ENCODE measurements at places on chromosomes 16 and 17.
A peak's percentile ranks its signal among the peaks of the same experiment; 100 is the strongest.

DNA sequence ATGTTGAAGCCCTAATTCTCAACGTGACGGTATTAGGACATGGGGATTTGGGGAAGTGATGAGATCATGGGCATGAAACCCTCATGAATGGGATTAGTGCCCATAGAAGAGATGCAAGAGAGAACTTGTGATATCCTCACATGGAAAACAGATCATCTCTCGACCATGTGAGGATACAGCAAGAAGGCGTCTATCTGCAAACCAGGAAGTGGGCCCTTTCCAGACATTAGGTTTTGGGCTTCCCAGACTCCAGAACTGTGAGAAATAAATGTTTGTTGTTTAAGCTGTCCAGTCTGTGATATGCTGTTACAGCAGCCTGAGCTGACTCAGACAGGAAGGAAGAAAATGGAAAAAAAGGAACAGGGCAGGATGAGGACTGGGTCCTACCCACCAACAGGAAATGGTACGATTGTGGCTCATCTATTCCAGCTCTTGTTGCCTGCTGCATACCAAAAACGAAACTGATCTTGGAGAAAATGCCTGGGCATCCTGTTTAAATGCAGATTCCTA lies 21.9 kb upstream of the SSTR2 start:
- DNase-seq, result peak; percentile 74

GRCh38 chr17:27670791-27671590 lies 40.0 kb downstream of the LGALS9 start:
- no peak for DNase-seq

DNA sequence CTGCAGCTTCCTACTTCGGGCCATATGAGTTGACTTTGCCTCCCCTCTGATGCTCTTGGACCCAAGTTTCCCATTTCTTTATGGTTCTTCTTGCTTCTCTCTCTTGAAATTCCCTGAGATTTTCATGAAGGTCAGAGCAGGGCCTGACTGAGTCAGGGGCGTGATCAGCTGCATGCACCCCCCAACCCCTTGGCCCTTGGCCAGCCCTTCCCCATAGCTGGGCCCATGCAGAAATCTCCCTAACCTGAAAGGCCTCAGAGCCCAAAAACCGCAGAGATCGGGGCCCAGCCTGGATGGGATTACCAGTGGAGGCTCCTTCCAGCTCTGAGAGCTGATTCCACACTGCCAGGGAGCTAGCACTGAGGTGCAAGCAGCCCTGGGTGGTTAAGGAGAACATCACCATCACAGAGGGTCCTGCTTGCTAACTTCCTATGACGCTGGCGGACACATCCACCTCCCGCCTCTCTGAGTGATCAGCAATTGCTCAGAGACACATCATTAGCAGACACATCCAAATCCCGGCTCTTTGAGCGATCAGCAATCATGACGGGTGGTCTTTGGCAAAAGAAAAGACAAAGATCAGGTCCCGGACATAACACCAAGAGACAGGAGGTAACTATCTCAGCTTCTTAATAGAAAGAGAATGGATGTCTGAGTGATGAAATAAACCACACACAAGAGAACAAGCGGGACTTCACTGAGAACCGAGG lies 161.5 kb downstream of the C16orf78 start:
- no peak for DNase-seq

- DNase-seq, result no peak
Measured at GRCh38 chr17:82237746-82238471, 9.1 kb downstream of the SLC16A3 start.

GRCh38 chr17:82214012-82214628 lies 1.5 kb upstream of the CCDC57 start:
- DNase-seq, result no peak

GRCh38 chr17:4501295-4501949 lies 2.7 kb downstream of the SPNS2 start:
- DNase-seq, result no peak

- DNase-seq, result no peak
Measured at GRCh38 chr16:85615014-85615851, 2.1 kb downstream of the GSE1 start.

GRCh38 chr17:17151055-17151454 lies 55.1 kb downstream of the PLD6 start:
- peak; percentile 90 for DNase-seq

DNA sequence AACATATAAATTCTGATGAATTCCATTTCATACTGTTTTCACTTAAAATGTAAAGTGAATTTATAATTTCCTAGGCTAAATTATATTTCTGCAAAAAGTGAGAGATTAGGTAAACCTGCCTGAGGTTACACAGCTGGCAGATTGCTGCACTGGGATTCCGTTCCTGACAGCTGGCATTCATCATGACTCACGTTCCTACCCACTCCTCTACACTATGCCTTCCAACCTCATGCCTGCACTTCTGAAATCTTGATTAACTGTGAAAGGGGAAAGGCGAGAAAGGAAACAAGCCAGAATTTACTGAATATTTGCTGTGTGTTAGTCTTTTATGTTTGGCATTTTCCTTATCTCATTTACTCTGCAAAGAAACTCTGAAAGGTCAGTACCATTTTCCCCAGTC lies 73.3 kb upstream of the MON1B start:
- DNase-seq, result no peak

- DNase-seq, result peak; percentile 79
Measured at GRCh38 chr16:10552998-10553491, 27.4 kb downstream of the EMP2 start.

DNA sequence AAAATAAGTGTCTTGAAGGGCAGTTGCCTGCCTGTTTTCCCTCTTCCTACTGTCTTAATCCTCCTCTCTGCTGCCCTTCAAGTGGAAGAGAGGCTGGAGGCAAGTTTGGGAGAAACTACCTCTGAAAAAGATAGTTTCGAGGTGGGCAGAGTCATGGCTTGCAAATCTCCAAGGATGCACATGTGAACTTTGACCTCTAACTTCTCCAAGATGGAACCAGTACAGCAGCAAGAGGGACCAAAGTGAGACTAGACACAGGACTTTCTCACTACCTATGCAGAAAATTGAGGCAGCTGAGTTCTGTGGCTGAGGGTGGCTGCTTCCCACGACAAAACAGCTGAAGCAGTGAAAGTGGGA lies 887 bp upstream of the KCNH4 start:
- DNase-seq, result no peak

- no peak for DNase-seq
Measured at GRCh38 chr16:67226295-67226803, 581 bp upstream of the TMEM208 start.

GRCh38 chr16:89921131-89921701 lies 1.9 kb upstream of the TUBB3 start:
- DNase-seq, result no peak

GRCh38 chr17:31509805-31510177 lies 118.3 kb downstream of the RAB11FIP4 start:
- no peak for DNase-seq

- no peak for DNase-seq
Measured at GRCh38 chr16:47469227-47469626, 8.1 kb downstream of the PHKB start.

GRCh38 chr16:54846766-54847165 lies 83.9 kb upstream of the IRX5 start:
- DNase-seq, result no peak

DNA sequence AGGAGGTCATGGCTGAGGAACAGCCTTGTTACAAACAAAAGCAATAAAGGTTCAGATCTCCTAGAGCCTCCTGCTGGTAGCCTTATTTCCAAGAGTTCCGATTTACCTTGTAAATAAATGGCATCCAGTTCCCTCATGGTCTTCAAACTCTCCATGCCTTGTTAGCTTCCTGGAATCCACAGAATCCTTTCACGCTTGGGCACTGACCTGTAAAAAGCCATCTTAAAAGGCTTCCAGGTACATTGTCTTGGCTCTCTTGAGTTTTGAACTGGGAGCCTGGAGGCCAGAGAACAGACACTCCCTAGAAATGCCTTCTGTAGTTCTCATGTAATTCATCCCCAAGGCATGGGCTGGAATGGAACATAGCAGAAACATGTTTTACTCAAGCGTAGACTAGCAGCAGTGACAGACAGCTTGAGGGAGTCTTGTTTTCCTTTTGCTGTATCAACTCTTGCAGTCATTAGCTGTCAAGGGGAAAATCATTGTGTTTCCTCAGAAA lies 207.9 kb downstream of the SNX29 start:
- DNase-seq, result no peak

DNA sequence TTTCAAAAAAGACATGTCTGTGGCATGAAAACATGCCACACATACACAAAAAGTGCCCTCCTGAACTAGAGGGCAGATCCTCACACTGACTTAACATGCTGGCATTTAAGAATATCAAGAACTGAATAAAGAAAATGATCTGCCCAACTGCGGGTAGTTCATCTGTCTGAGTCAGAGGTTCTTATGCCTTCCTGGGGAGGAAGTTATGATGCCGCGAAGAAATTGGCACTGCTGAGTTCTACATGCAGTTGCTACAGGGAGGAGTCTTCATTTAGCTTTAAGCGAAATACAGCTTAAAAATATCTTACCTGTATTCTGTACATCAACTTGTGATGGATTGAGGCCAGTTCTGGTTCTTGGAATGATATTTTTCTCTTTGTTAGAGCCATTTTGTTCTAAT lies 6.3 kb downstream of the ALDH3A2 start:
- DNase-seq, result no peak

- DNase-seq, result no peak
Measured at GRCh38 chr17:56976941-56977608, 856 bp upstream of the SCPEP1 start.

GRCh38 chr17:80523054-80523744 lies 21.4 kb upstream of the RPTOR start:
- DNase-seq, result no peak

GRCh38 chr16:67663151-67663876 lies 2.6 kb downstream of the PARD6A start:
- DNase-seq, result no peak

DNA sequence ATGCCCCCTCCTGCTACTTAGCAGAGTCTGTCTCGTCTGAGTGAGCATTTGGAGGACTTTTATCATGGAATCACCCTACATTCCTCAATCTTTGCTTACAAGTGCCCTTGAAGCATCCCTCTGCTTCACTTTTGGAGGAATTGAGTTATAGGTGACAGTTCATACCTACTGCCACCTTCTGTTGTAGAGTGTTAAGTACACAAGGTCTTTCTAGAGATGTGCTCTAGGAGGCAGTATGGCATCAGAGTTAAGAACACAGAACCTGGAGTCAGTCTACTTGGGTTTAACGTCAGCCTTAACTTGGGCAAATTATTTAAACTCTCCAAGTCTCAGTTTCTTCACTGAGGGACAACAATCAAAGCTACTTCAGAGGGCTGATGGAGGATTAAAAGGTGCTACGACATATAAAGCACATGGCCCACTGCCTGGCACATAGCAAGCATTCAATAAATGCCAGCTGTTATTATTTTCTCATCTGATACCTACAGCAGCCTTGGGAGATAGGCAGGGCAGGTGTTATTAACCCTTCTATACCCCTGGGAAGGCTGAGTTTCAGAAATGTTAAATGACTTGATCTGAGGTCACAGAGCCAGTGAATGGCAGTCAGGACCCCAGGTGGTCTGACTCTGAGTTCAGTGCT lies 62.2 kb downstream of the UTP18 start:
- peak; percentile 45 for DNase-seq

All from RPMI7951 (cell line).